Urinary bladder (tissue), 4 donors: ENCODE measurements at places on chromosomes 7 and 10.

GRCh38 chr7:7562736-7563135 lies 3.9 kb upstream of the MIOS start:
- DNase-seq: no peak

- DNase-seq: no peak
Observed at GRCh38 chr10:43254199-43254730, 12.6 kb downstream of the RASGEF1A start.

GRCh38 chr7:94449151-94449725 lies 54.5 kb downstream of the COL1A2 start:
- no peak for DNase-seq

GRCh38 chr7:7738622-7739021 lies 20.2 kb upstream of the RPA3 start:
- no peak for DNase-seq

GRCh38 chr10:62374862-62375710 lies 917 bp downstream of the ZNF365 start:
- no peak for DNase-seq
